ENCODE measurements at places on chromosomes 13 and 19.
A peak's percentile ranks its signal among the peaks of the same experiment; 100 is the strongest.

- DNase-seq, result no peak
These were observed 476 bp downstream of the C2CD4C start for GRCh38 chr19:408441-408901.

DNA sequence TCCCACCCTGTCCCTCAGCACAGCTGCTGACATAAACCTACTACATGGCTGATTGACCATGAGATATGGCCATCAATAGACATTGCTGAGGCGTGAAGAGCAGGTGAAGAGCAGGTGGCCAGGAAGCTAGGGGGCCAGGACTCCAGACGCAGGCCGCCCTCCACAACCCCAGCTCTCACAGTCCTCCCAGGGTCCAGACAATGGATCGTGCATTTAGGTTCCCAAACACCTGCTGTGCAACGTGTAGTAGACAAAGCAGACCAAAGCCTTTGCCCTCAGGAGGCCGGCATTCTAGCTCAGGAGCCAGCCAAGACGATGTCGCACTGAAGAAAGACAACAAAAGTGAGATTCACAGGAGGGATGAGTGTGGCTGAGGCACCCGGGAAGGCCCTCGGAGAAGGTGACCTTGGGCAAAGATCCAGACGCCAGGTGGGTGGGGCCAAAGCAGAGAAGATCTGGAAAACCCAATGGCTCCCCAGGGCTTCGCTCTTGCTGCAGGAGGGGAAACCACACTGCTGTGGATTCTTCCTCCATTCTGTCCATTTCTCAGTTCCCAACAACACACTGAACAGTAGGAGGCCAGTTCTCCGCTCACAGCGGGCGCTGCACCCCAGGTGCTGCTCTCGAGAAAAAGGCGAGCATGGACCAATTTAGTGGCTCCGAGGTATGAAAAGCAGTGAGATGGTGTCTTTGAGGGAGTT, 1.4 kb downstream of the FFAR1 start:
- DNase-seq, result no peak

- DNase-seq, result peak; percentile 86
These were observed 11.7 kb downstream of the CIC start for GRCh38 chr19:42280815-42281145.

GRCh38 chr13:87622971-87623370, 48.2 kb upstream of the SLITRK5 start:
- DNase-seq, result no peak

DNA sequence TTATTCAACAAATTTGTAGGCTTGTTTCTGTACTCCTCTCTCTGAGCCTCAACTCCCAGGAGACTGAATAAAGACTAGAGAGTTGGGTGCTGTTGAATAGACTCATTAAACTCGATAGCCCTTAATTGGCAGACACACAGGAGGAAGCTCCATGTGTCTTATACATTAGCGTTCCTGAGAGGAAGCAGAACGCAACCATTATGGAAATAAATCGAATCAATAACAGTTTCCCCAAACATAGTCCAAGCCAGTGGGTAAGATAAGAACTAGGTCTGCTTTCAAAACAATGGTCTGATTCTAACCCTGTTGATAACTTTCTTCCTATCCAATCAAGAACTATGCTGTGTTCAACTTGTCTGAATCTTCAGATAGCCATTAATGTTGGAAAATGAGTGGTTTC, 118.1 kb upstream of the FNDC3A start:
- no peak for DNase-seq

- no peak for DNase-seq
These were observed 435.3 kb upstream of the HTR2A start for GRCh38 chr13:47332149-47332548.

DNA sequence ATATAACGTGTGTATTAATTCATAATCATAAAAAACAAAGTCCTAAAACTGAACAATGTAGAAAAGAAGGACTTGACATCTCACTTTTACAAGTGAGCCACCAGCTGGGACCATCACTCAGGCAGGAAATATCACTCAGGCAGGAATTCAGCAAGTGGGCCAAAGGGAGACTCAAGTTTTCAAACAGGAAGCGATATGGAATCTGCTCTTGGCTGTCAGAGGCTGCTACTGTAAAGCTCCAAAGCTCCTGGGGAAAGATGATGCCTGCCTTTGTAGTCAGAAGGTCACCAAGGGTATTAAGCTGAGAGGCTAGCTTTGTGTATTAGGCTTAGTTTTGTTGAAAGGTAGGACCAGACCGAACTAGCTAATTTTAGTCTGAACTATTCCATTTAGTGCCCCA, 5.5 kb upstream of the AKAP11 start:
- no peak for DNase-seq

DNA sequence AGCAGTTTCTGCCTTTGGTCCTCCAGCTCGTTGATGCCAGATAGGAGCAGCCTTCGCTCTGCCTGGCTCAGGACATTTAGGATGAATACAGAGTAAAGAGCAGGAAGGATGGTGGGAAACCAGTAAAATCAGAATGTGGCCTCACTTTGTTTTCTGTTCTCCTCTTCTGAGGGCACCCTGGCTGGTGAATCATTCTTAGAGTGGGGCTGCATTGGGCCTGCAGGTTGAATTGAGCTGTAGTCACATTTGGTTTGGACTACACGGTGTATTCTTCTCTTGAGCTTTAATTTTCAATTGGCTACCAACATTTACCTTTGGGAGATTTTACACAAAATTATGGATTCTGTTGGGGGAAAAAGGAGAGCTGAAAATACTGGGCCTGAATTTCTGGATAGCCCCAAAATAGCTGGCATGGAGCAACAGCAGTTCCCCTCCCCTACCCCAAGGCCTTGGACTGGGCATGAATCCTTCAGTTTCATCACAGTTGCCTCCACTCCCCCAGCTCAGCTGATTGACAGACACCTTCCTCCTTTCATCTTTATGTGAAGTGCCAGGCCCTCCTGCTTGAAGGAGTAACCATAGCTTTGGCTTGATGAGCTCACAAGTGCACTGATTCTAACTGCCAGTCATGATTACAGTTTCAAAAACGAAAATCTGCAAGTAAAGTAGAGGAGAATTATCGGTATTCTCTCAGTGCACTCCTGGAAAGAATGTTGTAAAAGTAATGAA, 24.3 kb downstream of the ERCC5 start:
- DNase-seq, result no peak

- no peak for DNase-seq
These were observed 83.9 kb downstream of the ING1 start for GRCh38 chr13:110797230-110797877.

DNA sequence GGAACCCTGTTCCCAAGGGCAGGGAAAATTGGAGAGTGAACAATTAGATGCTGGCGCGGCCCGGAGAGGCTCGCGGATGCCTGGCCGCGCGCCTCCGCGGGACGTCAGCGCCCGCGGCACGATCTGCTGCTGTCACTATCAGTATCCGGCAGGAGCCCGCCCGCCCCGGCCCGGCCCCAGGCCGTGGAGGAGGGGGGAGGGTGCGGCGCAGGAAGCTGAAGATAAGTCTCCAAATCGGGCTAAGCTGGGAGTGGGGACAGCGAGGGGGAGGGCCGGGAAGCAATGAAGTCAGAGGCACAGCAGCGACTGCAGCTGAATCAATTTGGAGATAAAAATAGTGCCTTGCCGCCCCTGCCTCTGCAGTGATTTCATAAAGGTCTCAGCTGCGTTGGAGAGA, 441.5 kb upstream of the KLF12 start:
- peak; percentile 51 for DNase-seq

DNA sequence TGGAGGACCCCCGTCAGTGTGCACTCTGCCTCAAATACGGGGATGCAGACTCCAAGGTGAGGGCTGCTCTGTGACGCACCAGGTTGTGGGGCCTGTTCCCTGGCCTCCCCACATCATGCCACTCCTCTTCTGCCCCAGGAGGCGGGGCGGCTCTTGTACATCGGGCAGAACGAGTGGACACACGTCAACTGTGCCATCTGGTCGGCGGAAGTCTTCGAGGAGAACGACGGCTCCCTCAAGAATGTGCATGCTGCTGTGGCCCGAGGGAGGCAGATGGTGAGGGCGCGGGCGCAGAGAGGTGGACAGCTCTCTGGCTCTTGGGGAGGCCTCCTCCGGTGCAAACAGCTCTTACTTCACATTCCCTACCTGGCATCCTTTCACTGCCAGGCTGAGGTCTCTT, 11.2 kb downstream of the KMT2B start:
- DNase-seq, result no peak

GRCh38 chr19:19420570-19421298, 15.3 kb downstream of the GATAD2A start:
- no peak for DNase-seq

DNA sequence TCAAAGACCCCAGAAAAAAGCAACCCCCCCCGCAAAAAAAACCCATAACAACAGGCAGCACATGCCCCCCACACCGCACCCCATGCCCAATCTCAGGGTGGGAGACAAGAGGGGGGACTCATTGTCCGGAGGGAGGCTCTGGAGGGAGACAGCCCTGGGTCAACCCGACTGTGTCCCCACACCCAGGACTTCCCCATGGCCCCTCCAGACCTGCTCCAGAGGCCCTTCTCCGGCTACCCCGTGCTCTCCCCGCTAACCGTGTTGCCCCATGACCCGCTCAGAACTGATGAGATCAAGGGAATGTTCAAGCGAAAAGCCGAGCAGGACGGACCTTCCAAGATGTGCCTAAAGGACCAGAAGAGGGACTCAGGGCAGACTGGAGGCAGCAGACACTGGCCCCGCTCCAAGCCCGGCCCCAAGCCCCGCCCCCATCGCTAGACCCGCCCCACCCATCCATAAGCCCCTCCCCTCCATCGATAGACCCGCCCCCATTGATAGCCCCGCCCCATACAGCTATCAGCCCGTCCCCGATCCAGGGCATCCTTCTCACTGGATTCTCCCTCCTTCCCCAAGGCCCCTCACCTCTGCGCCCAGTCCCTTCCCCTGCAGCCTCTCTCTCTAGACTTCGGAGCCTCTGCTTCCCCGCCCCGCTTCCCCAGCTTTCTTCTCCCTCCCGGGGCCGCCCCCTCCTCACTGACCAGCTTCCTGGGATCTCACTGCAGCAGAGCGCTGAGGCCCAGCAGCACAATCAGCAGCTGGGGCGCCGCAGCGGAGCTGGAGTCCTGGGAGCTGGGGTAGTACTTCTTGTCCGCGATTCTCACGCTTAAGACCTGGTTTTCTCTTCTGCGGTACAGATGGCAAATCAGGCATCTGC, 2.2 kb downstream of the BST2 start:
- DNase-seq, result no peak

GRCh38 chr13:95115525-95115924, 185.7 kb downstream of the ABCC4 start:
- no peak for DNase-seq

DNA sequence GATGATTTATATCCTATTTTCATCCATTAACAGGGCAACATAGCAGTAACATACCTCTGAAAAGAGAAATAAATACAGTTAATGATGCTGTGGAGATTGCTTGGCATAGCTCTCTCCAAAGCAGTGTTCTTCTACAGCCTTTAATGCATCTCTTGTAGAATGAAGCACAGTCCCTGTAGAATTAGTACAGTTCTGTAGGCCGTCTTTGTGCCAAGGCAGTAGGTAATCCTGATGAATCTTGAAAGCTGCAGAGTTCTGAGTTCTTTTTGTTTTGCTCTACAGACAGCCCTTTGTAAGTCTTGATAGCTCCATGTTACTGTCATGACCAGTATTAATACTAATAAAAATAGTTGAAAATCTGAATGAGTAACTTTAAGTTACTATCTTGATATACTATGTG, 184.2 kb downstream of the MAB21L1 start:
- no peak for DNase-seq

DNA sequence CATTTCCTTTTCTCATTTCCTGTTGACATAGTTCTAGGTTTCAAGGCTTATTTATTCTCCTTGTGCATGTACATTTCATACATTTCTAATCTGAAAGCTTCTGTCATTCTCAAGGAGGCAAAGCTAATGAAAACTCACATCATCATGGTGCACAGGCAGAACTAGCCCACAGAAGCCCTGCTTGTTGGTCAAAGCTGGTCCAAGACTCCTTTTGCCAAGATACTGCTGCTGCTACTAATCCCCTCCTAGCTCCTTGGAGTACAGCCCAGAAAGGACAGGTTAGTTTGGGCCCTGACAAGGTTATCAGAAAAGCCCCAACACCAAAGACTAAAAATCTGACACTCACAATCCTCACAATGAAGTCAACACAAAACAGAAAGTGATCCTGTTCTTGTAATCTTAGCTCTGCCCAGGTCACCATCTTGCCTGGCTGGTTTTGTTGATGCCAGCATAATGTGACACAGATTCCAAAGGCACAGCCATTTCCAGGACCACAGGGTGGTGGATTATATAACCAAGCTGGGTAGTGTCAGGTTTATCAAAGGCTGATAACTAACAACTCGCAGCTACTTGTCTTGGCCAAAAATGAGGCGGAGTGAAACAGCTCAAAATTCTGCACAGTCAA, 417.4 kb downstream of the NDFIP2 start:
- no peak for DNase-seq

DNA sequence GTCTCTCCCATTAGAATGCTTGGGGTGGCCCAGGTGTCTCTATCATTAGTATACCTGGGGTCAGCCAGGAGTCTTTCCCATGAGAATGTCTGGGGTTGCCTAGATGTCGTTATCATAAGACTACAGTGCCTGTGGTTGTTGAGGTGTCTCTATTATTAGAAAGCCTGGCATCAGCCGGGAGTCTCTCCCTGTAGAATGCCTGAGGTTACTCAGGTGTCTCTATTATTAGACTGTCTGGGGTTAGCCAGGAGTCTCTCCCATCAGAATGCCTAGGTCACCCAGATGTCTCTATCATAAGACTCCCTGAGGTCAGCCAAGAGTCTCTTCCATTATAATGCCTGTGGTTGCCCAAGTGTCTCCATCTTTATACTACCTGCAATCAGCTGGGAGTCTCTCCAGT, 1541.1 kb downstream of the UQCRFS1 start:
- DNase-seq, result no peak

DNA sequence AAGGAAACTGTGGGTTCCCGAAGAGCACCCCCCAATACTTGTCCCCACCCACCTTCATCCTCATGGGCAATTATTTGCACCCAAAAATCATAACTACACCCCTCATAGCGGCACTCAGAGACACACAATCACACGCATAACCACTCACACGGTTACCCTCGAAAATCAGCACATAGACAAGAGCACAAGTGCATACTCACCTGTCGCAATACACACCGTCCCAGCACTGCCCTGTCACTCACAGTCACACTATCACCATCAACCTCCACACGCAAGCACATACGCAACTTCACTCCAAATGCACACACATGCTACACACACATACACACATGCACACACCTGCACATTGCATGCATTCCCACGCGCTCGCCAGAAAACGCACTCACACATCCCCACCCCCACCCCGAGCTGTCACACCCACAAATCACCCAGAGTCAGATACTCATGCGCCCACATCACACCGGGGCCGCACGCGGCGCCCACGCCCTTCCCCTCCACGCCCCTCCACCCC, 535 bp downstream of the COL5A3 start:
- no peak for DNase-seq

DNA sequence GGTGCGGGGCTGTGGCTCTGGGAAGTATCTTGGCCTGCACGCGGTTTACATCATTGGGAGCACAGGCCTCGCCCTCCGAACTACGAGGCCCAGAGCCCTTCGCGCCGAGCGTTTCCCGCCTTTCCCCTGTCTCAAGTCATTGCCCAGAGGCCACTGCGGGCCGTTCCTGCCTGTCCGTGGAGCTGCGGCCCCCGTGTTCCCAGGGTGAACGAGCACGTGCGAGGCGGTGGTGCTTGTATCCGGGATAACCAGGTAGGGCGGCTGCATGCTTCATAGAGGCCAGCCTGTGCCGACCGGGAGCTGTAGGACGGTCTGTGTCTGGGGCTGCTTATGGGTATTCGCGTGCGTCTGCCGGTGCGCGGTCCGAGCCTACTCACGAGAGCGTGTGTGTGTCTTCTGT, 32.5 kb downstream of the ZNF527 start:
- no peak for DNase-seq

- DNase-seq, result no peak
These were observed 163.5 kb upstream of the SLC10A2 start for GRCh38 chr13:103229674-103230073.

- no peak for DNase-seq
These were observed 140.7 kb upstream of the RFC3 start for GRCh38 chr13:33677215-33677614.

Data from uterus (tissue), 4 donors.